Kidney capillary endothelial cell (primary cell): ENCODE measurements at places on chromosomes 1 and 21.

GRCh38 chr1:81582467-81582986, 218.2 kb upstream of the ADGRL2 start:
- DNase-seq, result no peak

GRCh38 chr1:75614399-75614756, 3.5 kb upstream of the SLC44A5 start:
- no peak for DNase-seq

GRCh38 chr1:61386770-61387169, 304.4 kb downstream of the NFIA start:
- no peak for DNase-seq

- no peak for DNase-seq
Measured at GRCh38 chr1:61088163-61088974, 6.0 kb downstream of the NFIA start.

- no peak for DNase-seq
Measured at GRCh38 chr1:246954126-246954525, 22.4 kb upstream of the AHCTF1 start.

DNA sequence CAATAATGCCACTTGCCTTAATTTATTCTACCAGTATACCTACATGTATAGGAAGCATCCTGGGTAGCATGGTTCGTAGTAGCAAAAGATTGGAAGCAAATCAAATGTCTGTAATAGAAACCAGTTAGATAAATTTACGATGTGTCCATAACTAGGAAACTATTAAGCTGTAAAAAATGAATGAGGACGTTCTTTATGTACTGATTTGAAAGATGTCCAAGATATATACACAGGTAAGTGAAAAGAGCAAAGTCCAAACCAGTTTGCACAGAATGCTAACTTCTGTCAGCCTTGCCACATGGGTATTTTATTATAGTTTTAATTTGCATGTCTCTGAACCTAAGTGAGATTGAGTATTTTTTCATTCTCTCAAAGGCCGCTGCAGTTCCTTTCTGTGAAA, 251.8 kb upstream of the IRF2BP2 start:
- DNase-seq, result no peak

DNA sequence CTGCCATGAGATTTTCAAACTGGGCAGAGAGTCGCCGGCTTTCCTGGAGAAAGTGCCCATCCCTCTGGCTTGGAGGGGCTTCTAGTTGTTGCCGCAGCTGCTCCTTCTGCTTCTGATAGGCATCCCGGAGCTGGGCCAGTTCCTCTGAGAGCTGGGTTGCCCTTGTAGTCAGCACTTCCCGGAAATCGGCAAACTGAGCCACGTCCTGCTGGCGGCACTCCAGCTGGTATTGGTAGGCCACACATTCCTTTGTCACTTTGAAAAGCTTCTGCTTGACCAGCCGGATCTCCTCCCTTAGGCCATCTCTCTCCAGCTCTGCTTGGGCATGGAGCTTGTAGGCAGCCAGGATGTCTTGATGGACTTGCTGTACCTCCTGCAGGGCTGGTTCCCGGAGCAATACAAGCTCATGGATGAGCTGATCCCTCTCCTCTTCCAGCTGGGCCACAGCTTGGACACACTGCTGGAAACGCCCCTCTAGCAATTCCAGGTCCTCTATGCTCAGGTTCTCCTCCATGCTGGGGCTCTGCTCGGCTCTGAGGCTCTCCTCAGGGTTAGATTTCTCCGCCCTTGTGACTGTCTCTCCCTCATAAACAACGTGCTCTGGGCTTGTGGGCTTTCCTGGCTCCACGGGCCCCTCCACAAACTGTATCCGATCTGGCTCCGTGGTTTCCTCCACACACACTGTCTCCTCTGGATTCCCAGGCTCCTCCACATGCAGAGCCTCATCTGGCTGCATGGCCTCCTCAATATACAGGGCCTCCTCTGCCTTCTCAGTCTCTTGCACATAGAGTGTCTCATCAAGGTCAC, 7.3 kb downstream of the SYNC start:
- DNase-seq, result peak; percentile 82

DNA sequence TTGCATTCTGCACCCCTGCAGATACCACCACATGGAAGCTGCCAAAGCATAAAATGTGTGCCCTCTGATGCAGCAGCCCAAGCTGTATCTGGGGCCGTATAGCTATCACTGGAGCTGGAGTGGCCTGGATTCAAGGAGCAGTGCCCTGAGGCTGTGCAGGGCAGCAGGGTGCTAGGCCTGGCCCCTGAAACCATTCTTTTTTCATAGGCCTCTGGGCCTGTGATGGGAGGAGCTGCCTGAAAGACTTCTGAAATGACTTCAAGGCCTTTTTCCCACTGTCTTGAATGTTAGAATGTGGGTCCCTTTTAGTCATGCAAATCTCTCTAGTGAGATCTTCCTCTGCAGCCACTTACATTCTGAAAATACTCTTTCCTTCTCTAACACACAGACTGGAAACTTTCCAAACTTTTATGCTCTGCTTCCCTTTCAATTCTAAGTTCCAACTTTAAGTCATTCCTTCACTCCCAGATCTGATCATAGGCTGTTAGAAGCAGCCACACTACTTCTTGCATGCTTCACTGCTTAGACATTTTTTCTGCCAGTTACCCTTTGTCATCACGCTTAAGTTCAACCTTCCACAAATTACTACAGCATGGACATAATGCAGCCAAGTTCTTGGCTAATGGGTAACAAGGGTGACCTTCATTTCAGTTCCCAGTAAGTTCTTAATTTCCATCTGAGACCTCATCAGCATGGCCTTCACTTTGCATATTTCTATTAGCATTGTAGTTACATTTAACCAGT, 42.4 kb downstream of the DRAM2 start:
- DNase-seq, result no peak
